Activated CD8-positive, alpha-beta T cell treated with anti-CD3 and anti-CD28 coated beads, Interleukin-2, amount 10 ng/mL, durations not matched to agents 7 days and 5 days (primary cell): ENCODE measurements at places on chromosomes 13 and 19. TPM values are rescaled to one million over a fixed set of nuclear protein-coding genes. Genes with fewer than 3 reads are reported as not detected.

The ZNF540 gene
- total RNA-seq, result 1.2 TPM

GRCh38 chr13:110600261-110600819 lies 15.0 kb upstream of the NAXD start:
- no peak overlapping the region for H3K27ac ChIP-seq
- no peak overlapping the region for H3K4me3 ChIP-seq
- DNase-seq, result no peak

GRCh38 chr13:100537486-100537885 lies 51.1 kb downstream of the GGACT start:
- H3K27ac ChIP-seq, result no peak overlapping the region
- H3K36me3 ChIP-seq, result no peaks in the 10 kb centered on the region
- H3K4me3 ChIP-seq, result no peak overlapping the region
- DNase-seq, result no peak
- peaks cover 25% of the 10 kb centered on the region for H3K4me1 ChIP-seq

The SMIM44 gene
- not detected for total RNA-seq

DNA sequence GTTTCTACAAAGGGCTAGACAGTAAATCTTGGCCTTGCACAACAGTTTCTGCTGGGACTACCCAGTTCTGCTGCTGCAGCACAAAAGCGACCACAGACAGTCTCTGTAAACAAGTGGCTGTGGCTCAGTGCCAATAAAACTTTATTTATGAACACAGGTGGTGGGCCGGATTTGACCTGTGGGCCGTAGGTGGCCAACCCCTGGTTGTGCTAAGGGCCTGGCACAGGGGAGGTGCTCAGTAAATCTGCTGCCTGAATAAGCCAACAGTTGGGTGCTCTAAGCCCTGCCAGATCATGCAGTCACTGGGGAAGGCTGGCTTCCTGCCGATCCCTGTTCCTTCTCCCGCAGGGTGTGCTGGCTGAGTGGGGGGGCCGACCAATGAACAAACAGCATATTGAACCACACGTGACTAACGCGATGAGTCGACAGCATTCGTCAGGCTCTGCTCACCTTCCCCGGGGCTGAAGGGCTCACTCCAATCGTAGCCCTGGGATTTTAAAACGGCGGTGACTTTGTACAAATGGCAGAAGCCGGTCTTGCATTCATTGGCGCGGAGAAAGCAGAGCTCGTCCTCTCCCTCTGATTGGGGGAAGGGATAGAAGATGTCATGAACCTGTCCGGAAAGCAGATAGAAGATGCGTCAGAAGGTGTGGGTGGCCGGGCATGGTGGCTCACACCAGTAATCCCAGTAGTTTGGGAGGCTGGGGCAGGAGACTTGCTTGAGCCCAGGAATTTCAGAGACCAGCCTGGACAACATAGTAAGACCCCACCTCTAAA lies 24.3 kb upstream of the MYDGF start:
- H3K4me1 ChIP-seq, result peaks cover 2% of the 10 kb centered on the region
- no peak for DNase-seq
- peaks cover 49% of the 10 kb centered on the region for H3K36me3 ChIP-seq
- H3K27ac ChIP-seq, result no peak overlapping the region

The SYT3 gene
- not detected for total RNA-seq

The CGB8 gene
- total RNA-seq, result not detected

DNA sequence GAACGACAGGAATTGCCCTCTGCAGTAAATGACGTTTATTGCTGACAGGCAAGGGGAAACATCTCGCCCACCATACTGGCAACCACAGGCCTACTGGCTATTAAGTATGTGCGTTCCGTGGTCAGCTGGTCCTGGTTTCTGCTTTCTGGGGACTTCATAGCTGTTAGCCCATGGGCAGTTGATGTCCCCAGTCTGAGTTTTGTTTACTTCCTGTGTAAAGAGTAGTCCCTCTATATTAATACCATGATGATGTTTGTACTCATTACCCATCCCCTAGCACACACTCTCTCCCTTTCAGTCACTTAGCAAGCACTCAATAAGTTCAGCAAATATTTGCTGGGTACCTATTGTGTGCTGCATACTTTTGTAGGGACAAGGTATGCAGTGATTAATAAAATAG lies 6.5 kb upstream of the MIA start:
- H3K36me3 ChIP-seq, result peaks cover 56% of the 10 kb centered on the region
- no peak for DNase-seq
- H3K4me3 ChIP-seq, result no peak overlapping the region
- H3K27ac ChIP-seq, result no peak overlapping the region
- no peaks in the 10 kb centered on the region for H3K27me3 ChIP-seq

The KANK2 gene
- 8.0 TPM for total RNA-seq

The ZNF433 gene
- total RNA-seq, result 0.95 TPM

The TGFB1 gene
- 231 TPM for total RNA-seq

- no peak overlapping the region for H3K27ac ChIP-seq
- no peak overlapping the region for H3K4me3 ChIP-seq
- no peaks in the 10 kb centered on the region for H3K27me3 ChIP-seq
- DNase-seq, result no peak
- H3K4me1 ChIP-seq, result no peaks in the 10 kb centered on the region
Observed at GRCh38 chr13:66468656-66469055, 761.5 kb downstream of the PCDH9 start.
